ENCODE measurements at places on chromosomes 1 and 21.

- no peak for DNase-seq
These were observed 7.5 kb downstream of the CCDC27 start for GRCh38 chr1:3759796-3760195.

DNA sequence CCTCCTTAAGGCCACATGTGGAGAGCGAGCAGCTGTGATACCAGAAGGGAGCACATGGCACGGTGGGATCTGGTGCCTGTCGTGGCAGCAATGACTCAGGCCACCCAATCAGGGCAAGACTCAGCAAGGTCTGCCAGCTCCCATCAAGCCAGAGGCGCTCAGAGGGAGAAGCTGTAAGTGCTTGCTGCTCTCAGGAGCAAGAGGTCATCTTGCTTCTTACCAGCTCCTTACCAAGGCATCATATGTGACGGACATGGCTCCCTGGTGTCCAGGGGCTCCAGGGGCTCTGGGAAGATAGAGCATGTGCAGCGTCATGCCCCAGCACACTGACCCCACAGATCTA is 72.9 kb downstream of the ITPKB start:
- no peak for DNase-seq

DNA sequence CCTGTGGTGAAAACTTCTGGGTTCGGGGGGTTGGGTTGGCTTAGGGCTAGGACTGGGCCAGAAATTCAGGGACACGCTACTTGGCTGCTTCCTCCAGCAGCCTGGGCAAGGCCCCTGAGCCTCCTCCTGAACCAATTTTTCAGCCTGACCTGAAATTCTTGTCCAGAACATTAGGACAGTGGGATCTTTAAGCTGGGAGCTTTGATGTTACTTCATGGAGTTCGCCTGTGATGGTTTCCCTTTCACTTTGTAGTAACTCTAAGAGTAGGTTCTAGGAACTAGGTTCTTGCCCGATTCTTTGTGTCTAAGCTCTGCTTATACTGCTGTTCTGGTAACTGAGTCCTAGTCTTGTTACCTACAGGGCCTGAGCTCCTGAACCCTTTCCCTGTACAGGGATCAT is 75.3 kb downstream of the S1PR1 start:
- peak; percentile 42 for DNase-seq

GRCh38 chr1:44401256-44402228 is 3.5 kb upstream of the RNF220 start:
- no peak for DNase-seq
